ENCODE measurements at places on chromosomes 2 and 18.

GRCh38 chr2:9897331-9897737 lies 54.1 kb downstream of the TAF1B start:
- DNase-seq: peak; percentile 98

DNA sequence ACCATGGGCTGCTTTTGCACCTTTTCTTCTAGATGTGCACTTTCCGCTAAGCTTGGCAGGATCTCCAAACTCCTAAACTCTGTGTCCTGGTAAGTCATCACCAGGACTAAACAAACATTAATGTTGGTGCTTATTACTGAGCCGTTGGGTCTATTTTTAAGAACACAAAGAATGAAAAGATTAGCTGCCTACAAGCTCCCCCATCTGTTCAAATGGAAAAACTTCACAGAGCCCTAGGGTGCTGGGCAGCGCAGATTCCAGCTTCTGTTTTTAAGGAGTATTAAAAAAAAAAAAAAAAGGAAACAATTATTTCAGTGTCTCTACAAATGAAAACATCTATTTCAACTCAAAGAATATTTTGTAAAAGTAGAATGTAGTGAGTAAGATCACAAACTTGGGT lies 97.8 kb upstream of the AQP4 start:
- DNase-seq: no peak

- no peak for DNase-seq
Observed at GRCh38 chr18:44552706-44553105, 128.0 kb upstream of the SETBP1 start.

DNA sequence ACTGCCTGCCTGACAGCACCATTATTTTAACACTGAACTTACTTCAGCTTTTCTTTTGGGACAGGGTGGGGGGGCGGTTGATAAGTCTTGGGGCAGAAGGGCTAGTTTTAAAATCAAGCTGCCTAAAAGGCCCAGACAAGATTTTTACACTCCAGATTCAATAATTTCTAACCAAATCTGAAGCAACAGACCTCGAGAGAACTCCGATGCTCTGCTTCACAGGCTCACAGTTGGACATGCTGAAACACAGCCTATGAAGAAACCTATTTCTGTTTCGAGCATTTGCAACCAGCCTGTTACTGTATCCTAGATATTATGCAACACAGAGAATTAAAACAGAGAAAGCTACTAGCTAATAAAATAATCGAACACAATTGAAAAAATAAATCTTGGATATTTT lies 1.3 kb upstream of the MYT1L start:
- DNase-seq: no peak

DNA sequence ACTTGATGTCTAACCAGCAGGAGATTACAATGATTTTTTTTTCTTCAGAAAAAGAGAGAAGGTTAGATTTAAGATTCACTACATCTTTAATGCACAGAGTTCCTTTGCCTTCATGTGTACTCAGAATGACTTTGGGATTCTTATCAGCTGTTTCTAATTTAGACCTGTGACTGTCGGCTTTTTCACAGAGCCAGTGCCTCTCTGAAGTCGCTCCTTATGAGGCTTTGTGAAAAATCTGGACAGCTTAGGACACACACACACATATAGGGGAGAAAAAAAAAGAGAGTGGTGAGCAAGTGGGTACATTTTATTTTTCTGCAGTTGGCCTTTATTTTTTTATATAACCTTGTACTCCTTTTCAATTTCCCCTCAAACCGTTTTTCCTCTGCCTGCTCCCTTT lies 893.1 kb upstream of the CELF4 start:
- no peak for DNase-seq

DNA sequence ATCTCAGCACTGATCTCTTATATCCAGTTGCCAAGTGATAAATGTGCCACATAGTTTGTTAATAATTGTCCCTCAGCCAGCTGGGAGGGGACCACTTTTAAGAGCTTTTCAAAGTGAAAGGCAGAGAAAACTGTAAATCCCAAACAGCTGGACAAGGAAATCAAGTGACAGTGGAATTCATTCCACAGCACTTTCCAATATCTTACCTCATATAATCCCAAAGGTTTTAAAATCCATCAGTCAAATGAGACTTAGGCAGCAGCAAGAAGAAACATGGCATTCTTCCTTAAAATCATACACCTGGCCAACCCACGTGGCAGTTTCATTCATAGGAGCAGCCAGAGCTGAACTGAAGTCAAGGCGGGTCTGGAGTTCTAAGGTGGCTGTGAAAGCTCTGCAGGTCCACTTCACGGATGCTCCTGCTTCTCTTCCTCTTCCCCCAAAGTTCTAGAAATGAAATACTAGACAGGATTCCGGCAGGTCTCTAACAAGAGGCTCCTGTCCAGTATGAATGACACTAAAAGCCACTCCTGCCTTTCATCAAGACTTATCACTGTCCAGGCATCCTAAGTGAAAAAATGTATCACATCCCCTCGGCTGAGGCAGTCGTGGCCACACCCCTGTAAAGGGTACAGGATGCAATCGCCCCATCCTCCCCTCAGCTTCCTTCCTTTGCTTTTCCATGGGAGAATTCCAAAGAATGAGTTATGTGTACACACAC lies 190.4 kb upstream of the STK17B start:
- no peak for DNase-seq

DNA sequence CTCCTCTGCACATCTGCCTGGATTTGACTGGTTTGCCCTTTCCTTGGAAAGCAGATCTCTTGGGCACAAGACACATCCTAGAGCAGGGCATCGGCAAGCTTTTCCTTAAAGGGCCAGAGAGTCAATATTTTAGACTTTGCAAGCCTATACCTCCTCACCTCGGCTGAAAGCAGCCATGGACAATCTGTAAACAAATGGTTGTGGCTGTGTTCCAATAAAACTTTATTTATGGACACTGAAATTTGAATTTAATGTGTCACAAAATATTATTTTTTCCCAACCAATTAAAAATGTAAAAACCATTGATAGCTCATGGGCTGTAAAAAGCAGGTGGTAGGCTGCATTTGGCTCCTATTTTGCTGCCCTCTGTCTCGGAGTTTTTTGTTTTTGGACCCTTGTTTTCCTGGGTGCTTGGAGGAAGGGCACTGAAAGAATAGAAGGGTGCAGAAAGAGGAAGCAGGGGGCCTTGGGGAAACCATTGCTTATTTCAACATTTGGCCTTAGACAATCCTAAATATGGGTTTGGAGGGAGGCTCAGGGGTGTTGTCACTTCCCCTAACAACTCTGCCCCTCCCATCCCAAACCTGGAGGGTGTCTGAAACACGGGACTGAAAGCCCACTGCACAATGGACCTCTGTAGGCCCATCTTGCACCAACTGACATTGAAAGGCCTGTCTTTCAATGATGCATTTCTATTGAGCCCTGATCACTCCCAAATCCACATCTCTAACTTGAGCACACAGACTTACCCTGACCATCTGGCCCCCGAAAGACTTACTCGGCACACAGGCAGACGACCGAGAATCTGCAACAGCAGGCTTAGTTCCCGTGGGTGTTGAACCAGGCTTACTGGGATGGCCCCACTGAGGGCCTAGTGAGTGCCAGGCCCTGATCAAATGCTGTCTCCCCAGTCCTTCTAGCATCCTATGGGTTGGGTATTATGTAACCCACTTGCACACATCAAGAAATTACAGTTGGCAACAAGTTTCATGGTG lies 7.1 kb upstream of the ZFP36L2 start:
- DNase-seq: no peak

DNA sequence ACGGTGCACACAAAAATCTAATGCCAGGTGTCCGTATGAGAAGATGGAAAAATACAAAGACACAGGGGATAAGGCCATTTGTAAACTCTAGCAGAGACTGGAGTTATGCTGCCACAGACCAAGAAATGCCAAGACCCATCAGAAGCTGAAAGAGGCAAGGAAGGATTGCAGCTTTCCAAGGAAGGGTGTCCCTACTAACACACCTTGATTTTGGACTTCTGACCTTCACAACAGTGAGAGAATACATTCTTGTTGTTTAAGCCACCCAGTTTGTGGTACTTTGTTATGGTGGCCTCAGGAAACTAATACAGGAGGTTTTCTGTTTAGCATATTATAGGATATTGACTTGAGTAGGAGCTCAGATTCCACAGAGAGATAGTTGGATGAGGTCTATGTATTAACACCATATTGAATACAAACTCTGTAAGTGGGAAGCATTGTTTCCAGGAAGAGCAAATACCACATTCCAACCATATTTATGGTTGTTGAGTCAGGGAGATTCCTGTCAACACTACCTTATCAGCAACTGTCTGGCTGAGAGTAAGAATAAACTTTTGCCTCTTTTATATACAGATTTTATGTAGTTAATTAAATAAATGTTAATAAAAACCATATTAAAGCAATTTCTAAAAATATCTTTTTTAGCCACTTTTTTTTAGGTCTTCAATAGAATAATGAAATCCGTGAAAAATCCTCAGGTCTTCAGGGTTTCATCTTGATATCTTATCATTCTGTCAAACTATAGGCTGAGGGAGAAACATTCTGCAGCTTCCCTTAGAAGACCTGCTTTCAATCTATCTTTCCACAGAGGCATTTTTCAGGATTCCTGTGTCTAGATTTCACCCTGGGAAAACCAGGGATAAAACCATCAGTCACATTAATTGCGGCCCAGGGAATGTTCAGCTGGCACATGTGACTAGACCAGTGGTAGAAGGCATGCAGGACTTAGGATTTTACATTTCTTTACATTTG lies 35.4 kb upstream of the HNMT start:
- DNase-seq: peak; percentile 80

GRCh38 chr18:77803024-77803423 lies 553.4 kb downstream of the GALR1 start:
- no peak for DNase-seq

- peak; percentile 8 for DNase-seq
Observed at GRCh38 chr2:205216580-205216979, 465.7 kb upstream of the NRP2 start.

- no peak for DNase-seq
Observed at GRCh38 chr2:156332284-156332533, 312 bp downstream of the NR4A2 start.

DNA sequence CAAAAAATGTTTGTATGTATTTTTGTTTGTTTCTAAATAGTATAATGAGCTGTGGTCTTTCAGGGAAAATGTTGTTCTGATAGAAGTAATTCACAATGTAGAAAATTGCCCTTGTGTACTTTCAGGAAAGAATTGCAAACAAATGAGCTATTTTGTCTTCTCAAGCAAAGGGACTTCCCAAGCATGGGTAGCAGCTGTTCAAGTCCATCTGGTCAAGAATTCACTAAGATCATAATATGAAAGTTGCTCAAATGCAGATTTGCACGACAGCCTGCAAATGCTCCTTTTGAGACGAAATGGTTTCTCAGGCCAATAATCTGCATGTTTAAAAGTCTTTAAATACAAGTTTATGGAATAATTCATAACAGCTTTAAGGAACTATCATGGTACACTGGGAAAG lies 51.9 kb upstream of the HNMT start:
- no peak for DNase-seq

DNA sequence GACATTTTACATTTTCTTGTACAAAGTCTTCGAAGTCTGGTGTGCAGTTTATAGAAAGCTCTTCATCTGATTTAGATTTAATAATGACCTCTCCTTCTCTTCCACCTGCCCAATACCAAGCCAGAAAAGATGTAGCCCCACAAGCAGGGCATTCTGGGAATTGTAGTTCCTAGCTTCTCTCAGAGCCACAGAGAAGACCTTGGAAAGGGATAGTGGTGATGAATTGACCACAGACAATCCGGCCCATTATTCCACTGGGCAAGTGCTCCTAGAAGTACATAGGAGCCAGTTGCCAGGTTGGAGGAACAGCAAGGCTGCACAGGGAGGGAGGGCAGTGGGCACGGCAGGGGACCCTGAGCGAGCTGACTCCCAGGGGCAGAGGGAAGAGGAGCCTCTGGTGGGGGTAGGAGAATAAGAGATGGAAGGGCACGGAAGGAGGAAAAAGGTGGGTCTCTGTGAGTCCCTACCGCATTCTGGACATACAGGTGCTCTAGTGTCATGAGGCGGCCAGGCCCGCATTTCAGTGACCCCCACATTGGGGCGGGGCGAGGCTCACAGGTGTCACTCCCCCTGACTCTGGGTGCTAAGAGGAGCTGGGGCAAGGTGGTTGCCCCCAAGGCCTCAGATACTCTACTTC lies 152.5 kb upstream of the HAAO start:
- DNase-seq: peak; percentile 63

DNA sequence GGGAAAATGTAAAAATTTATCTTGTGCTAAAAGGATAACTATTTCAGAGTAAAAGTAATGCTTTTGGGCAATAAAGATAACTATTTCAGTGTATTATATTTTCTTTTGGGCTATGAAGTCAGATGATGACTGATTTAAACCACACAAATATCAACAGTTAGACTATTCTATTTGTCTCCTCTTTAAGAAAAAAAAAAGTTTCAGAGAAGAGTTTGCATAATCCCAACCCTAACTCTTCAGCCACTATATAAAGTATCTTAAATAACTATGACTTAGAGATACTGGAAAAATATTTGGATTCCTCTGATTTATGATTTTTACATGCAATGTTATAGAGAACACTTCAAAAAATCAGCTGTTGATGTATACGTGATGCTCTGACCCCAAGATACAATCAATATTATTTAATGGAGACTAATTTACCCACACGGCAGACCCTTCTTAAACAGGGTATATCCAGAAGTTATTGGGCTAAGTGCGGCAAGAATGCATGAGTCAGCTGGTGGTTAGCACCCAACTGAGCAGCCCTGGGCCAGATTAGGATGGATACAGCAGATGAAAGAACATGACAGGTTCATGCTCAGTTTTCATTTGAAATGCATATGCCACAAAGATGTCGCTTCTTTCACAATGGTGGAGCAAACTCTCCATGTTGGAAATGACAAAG lies 279.0 kb downstream of the AFF3 start:
- no peak for DNase-seq

DNA sequence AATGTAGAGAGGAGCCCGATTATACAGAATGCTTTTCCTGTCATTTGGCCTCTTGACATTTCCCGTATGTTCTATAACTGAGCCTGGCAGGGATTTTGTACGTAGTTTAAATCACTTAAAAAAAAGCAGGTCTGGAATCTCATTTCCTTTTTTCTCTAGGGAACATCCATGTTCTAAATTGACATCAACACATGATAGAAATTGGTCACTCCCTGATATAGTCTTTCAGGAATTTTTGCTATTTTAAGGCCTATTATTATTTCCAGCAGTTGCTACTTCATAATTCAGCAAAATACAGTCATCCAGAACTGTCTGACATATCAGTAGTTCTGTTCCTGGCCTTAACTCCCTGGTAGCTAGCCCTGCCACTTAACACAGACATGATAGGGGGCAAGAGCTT lies 565.7 kb upstream of the ZEB2 start:
- no peak for DNase-seq

GRCh38 chr2:20150806-20151571 lies 73.9 kb downstream of the SDC1 start:
- DNase-seq: no peak
